ENCODE measurements at places on chromosomes 1 and 21. TPM values are rescaled to one million over a fixed set of nuclear protein-coding genes. Genes with fewer than 3 reads are reported as not detected.

DNA sequence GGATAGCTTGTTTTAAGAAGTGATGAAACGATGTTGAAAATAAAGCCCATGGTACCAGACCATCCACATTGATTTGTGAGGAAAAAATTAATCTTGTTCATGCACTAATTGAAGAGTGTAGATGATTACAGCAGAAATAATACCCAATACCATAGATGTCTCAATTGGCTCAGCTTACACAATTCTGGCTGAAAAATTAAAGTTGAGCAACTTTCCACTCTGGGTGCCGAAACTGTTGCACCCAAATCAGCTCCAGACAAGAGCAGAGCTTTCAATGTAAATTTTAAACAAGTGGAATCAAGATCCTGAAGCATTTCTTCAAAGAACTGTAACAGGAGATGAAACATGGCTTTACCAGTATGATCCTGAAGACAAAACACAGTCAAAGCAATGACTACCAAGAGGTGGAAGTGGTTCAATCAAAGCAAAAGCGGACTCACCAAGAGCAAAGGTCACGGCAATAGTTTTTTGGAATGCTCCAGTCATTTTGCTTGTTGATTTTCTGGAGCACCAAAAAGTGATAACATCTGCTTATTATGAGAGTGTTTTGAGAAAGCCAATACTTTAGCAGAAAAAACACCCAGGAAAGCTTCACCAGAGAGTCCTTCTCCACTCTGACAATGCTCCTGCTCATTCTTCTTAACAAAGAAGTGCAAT lies 16.1 kb upstream of the KCNA3 start:
- DNase-seq, result no peak

DNA sequence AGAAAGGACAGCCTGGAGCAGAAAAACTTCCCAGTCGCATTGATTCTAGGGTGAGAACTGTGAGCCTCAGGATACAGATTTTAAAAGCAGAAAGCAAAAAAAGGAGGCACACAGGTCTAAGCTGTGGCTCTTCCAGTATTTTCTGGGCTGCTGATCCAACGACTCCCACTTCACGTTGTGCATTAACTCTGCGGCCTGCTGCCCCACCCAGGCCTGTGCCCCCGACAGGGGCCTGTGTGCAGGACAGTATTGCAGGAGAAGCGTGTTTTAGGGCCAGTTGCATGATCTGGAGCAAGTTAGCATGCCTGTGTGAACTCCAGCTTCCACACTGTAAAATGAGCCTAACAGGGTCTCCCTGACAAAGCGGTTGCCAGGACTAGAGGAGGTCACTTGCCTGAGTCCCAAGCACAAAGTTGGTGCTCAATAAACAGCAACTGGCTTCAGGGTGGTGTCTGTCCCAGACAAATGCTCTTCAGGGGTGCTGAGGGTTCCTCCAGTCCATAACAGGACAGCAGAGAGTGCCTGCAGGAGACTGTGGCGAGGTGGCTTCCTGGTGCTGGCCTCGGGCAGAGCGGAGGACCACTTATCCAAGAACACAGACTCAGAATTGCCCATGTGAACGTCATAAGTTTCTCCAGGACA lies 66.8 kb upstream of the RAB4A start:
- no peak for DNase-seq

DNA sequence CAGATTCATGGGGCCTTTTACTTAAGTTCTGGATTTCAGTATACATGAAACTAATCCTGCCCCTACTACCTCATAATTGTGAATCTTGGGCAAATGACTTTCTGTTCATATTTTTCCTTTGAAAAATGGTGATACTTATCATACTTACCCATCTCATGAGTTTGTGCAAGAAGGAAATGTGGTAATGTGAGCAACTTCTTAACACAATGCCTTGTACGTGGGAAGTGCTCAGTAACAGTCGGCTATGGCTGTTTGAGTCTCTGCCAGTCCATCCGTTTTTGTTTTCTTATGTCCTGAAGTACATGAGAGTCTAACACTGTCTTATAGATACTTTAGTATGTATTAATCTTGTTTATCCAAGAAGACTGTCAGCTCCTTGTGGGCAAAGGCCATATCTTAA lies 86.5 kb downstream of the PATJ start:
- no peak for DNase-seq

- DNase-seq, result no peak
These were observed 29.3 kb upstream of the ERO1B start for GRCh38 chr1:236311040-236311439.

- no peak for DNase-seq
These were observed 60.9 kb upstream of the S1PR1 start for GRCh38 chr1:101175886-101176285.

- no peak for DNase-seq
These were observed 838.2 kb upstream of the RGS18 start for GRCh38 chr1:191320062-191320461.

DNA sequence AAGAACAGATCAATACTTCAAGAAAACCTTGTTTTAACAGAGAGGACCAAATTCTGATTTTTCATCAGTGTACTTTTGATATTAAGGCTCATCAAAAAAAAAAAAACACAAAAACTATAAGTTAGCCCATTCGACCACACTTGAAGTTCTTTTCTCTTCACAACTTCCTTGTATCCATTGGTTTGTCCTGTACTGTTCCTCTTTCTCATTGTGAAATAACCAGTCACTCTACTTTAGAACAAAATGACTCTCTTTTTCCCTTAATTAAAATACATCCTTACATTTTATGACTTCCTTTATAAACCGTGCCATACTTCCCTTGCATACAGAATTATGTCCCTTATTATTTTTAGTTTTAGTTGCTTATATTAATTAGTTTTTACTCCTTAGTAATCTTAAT lies 8.4 kb downstream of the QSOX1 start:
- DNase-seq, result no peak

DNA sequence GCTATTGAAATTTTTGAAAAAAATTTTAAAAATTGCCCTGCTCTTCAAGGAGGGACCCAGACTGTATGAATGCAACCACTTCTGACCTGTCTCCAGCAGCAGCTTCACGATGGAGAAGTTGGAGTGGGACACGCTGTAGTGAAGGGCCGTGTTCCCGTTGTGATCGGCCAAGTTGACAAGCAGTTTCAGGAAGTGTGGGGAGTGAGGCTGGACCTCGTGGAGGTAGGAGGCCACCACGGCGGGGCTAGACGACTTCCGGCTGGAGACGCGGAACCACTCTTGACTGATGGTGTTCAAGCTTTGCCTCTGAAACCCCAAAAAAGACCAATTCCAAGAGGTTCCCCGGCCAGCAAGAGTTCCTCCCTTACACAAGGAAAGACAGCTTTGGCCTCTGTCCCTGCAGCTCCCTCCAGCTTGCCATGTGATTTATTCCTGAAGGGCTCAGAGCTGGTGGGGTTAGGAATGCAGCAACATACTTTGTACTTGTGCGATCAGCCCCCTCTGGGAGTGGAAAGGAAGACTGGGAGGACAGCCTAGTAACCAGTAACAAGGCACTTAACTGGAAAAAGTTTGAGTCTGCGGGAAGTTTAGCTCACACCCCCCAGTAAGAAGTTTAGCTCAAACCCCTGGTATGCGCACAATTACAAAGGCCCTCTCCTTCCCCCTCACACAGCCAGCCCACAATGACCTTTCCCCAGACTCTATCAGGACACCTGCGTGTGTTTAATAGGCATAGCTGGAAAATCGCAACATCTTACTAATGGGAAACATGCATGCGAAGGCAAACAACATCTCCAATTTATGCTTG lies 56.0 kb downstream of the KANK4 start:
- DNase-seq, result no peak

DNA sequence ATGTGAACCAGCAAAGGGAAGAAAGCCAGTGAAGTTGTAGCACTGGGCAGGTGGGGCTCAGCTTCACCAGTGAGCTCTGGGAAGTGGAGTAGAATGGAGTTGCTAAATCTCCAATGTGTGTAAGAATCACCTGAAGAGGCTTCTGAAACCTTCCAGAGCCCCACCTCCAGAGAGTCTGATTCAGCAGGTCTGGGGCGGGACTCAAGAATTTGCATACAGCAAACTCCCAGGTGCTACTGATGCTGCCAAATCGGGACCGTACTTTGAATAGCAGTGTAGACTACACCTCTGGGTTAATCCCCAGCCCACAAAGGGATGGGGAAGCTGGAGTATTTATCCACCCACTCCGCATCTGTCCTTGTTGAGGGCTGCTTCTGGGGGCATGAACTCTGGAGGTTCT lies 154.3 kb downstream of the IGSF21 start:
- no peak for DNase-seq

- DNase-seq, result no peak
These were observed 61.8 kb upstream of the DAB1 start for GRCh38 chr1:57485643-57486042.

DNA sequence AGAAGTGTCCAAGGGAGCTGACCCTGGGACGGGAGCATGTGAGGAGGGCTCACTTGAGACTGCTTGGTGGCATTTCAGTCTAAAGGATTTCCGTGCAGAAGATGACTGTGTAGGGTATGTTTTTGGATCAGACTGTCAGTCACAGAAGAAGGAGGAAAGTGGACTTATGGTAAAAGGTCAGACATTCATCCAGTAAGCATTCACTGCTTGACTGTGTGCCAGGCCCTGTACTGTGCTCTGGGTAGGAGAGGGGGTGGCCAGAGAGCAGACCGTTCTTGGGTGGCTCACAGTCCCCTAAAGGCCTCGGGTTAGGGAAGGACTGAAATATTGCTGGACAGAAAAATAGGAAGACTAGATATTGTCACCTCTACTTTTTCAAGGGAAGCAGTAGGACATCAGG lies 2.1 kb upstream of the SERINC2 start:
- DNase-seq, result no peak

DNA sequence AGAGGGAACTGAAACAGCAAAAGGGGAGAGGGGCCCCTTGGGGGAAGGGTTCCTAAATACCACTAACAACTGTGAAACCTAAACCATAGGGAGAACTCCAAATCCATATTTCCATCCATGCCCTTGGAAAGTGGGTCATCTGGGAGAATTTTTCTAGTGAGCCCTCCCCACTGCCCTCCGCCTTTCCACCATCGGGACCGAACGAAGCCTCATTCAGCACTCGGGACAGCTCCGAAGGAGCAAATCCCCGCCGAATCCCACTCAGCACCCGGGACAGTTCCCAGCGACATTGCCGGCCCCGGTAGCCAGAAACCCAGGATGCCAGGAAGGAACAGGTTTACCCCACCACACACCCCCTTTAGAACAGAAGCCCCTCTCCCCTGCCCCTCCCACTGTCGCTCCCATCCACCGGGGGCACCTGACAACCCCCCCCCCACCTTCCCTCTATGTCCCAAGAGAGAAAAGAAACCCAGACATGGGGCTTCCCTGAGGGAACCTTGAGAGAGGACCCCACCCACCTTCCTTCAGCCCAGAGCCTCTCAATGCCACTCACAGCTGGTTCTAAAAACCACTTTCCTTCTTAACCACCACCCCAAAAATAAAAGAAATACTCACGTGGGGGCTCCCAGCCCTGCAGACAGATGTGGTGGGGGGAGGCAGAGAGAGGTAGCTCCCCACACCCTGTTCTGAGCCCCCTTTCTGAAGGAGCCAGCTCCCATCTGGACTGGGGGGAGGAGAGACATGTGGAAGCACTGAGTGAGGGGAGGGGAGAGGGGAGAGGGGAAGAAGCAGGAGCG lies 4.5 kb downstream of the DLGAP3 start:
- peak; percentile 62 for DNase-seq

DNA sequence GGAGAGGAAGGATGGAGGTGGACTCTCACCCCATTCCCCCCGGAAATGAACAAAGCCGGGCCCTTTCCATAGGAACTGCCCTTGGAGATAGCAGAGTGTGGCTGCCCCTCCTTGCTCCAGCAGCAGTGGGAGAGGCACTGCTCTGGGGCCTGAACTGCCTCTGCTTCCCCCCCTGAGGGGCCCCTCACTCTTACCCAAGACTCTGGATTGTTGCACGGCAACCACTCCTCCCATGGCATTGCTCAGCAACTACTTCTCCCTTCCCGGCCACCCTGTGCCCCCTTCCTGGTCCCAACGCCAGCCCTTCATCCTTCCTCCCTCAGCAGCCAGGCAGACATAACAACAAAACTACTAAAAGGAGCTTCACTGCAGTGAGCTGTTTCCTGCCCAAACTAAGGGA lies 3.0 kb upstream of the ACKR1 start:
- DNase-seq, result no peak

- DNase-seq, result no peak
These were observed 233.8 kb upstream of the TMEM51 start for GRCh38 chr1:14919751-14920150.

The C1orf116 gene
- polyA plus RNA-seq, result 22.3 TPM

The OR2L5 gene
- not detected for polyA plus RNA-seq

The SDCCAG8 gene
- 43.4 TPM for polyA plus RNA-seq

The TFF3 gene
- 5.9 TPM for polyA plus RNA-seq

The PGLYRP4 gene
- polyA plus RNA-seq, result not detected
